Stimulated activated CD8-positive, alpha-beta memory T cell treated with anti-CD3 and anti-CD28 coated beads, Interleukin-15, amount 100 ng/mL, for 48 hours (primary cell): ENCODE measurements at places on chromosomes 12 and 14.
A peak's percentile ranks its signal among the peaks of the same experiment; 100 is the strongest.

DNA sequence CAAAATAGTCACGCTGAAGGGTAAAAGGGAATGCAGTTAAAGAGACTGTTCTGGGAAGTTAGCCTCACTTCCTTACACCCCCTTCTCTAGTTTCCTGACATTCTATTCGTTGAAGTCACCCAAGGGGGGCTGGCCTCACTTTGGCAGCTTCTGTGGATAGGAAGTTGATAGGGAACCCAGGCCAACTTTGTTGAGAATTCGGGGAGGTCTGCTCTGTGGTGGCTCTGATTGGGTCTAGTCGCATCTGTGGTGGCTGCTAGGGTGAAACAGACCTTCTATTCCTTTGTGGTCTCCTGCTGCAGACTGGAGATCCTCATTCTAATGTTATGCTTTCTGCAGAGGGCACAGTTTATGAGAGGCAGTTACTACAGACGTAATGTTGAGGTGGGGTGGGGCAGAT lies 28.8 kb upstream of the GZMB start:
- peak; percentile 28 for DNase-seq

- no peak for DNase-seq
Observed at GRCh38 chr14:23217032-23218020, 20.4 kb upstream of the RNF212B start.

DNA sequence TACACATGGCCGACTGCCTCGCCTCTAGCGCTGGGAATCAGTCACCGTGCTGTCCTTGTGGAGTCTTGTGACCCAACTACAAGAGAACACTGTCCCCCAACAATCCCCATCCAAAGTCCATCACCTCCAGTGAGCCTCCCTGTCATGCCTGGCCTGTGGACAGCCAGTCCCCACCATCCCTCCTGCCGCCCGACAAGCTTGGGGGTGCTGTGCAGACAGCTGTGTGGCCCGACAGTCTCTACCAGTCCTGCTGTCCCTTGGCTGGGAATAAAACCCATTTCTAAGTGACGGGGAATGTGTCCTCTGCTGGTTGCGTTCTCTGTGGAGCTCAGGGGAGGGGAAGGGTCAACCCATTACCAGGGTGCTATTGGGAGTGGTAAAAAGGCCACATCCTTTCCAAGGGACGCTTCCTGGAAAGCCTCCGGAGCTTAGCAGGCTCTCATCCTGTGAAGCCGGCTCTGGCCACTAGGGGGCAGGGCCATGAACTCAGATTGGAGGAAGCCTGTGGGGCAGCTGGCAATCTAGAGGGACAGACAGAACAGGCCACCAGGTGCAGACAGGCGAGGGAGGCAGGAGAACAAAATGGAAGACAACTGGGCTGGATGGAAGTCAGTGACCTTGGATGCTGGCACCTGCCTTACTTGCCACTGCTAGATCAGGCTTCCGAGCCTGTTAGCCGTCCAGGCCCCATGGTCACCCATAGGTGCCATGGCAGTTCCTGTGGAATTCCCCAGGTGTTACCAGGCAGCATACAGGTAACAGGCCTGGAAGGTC lies 12.0 kb upstream of the BLTP3B start:
- peak; percentile 59 for DNase-seq

- DNase-seq, result no peak
Observed at GRCh38 chr12:90233168-90234100, 524.8 kb upstream of the ATP2B1 start.

DNA sequence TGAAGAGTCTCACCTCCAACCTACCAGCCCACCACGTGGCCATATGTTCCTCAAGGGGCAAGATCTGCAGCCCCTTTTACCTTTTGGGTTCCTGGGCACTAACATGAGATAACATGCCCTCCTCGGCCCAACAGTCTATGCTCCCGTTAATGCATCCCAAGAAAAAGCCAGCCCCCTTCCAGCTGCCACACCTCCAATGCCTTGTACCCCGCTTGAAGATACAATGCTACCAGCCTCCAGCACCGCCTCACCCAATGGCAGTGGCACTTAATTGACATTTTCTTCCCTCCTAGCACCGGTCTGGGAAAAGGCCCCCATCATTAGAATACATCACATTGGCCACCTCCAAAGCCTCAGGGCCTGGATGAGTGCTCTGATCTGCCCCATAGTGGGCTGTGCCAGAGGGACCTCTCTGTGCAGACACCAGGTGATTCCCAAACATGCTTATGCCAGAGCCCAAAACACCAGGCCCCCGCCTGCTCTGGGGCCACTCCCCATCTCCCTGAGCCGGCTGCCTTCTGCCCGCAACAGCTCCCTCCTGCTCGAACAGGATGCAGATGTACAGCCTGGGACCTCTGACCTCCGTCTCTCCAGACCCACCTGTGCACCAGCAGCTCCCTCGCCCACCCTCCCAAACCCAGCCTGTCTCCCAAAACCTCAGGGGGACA lies 118.3 kb downstream of the NCOR2 start:
- no peak for DNase-seq

GRCh38 chr12:49635036-49635435 lies 11.7 kb downstream of the PRPF40B start:
- no peak for DNase-seq

- DNase-seq, result no peak
Observed at GRCh38 chr12:124808272-124808671, 55.4 kb downstream of the SCARB1 start.

DNA sequence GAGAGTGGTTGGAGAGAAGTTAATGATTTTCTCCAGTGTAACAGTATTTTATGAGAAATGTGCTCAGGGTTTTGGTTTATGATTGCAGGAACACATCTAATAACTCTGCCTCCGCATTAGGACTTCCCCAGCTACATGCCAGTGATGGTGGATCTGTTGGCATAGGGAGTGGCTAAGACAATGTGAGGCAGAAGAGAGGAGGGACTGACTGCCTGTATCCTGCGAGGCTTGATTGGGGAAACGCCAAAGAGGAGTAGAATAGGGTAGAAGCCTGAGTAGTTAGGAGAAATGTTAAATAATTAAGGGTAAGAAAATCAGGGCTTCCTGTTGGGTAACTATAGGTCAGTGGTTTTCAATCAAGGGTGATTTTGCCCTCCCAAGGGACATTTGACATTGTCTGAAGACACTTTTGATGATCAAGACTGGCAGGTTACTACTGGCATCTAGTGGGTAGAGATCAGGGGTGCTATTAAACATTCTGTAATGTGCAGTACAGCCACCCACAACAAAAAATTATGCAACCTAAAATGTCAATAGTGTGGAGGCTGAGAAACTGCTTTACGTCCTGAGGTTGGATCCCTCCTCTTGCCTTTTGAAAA lies 12.8 kb downstream of the TDG start:
- no peak for DNase-seq

DNA sequence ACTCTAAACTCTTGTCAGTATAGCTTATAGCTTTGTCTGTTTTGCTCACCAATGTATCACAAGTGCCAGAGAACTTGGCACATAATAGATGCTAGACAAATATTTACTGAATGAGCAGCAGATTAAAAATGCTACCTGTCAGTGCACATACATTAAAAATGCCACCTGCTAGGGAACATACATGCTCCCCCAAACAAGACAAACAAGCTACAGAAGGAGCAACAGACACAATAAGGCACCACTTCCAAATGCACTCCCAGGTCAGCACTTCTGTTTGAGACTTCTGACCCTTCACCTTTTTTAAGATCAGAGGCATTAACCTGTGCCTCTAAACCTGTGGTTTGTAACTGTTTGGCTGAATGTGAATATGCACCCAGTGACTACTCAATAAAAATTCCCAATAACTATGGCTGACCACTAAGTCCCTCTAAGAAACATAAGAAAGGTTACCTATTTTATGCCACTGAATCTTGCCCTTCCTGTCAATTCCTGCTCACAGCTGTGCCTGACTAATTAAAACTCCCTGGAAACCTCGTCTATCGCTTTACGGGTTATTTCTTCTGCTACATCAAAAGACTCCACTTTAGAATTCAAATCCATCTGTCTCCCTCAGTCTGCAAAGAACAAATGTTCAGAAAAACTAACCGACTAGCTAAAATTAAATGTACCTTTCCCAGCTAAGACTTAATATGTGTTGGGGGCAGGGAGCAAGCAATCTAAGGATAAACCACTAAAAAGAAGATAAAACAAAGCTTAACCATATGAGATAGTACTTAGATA lies 41.0 kb downstream of the HECTD4 start:
- DNase-seq, result no peak

GRCh38 chr12:104680070-104680469 lies 223.3 kb downstream of the CHST11 start:
- DNase-seq, result no peak

- DNase-seq, result no peak
Observed at GRCh38 chr12:115761784-115762183, 515.7 kb downstream of the MED13L start.

DNA sequence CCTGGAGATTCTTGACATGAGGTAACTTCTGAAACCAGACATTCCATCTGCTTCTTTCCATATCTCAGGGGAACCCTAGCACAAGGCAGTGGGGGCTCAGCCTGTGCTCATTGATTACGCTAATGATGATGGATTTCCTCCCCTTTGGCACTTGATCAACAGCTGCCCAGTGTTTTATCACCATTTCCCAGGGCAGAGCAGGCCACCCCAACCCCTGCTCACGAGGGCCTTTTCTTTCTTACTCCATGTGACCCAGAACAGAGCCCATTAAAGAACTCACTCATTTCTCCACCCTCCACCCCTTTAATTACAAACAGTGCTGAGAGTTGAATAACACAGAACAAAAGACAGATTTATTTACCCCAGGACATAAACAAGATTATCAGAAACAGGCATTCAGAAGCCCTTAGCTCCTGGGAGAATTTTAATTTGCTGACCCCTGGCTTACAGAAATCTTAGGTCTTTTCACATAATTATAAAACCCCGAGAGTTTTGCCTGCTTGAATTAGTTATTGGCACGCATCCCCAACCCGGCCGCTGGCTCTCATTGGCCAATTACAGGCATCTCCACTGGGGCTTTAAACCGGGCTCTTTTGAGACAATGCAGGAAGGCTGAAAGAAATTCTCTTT lies 32.0 kb upstream of the CCDC60 start:
- no peak for DNase-seq

- DNase-seq, result no peak
Observed at GRCh38 chr14:89254166-89254909, 162.7 kb downstream of the FOXN3 start.

DNA sequence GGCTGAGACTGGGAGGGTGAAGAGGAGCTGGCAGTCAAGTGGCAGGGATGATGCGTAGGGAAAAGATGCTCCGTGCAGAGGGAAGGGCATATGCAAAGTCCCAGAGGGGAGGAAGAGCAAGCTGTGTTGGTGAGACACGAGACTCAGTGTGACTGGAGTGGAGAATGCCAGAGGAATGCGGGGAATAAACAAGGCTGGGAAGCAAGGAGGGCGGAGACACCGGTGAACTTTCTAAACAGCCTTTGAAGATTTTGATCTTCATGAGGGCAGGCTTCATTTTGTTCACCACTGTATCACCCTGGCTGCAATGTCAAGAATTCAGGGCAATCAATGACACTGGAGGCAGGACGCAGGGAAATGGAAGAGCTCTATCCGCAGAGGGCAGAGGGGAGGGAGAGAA lies 535.8 kb downstream of the FUT8 start:
- no peak for DNase-seq

DNA sequence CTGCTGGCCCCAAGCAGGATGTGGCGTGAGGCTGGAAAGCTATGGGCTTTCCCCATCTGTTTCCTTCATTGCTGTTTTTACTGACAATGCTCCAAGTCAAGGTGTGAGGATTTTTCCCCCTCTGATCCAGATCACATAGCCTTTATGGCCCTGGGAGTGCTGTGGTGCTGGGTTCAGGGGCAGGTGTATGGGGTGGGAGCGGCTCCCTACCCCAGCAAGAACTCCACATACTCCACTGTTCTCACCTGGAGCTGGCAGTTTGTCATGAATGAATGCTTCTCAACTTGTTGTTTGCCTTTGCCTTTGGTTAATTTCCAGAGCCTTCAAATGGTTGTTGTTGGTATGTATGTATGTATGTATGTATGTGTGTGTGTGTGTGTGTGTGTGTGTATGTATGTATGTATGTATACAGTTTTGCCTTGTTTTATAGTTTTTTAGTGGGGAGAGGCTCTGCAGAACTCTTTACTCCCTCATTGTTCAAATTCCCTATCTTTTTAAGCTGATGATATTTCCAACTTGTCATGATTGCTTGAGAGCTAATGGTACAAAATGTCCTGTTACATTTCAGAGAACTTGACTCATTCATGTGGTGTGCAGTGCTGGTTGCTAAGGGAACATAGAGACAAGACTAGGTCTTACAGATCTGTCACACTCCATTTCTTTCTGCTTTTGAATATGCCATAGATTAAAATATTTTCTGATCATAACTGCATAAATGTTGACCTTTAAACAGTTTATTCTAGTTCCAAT lies 36.6 kb upstream of the ASPG start:
- DNase-seq, result no peak
